ENCODE measurements at places on chromosomes 7 and 10.

- no peak for DNase-seq
Observed at GRCh38 chr10:127910464-127910770, 3.5 kb downstream of the PTPRE start.

- DNase-seq, result no peak
Observed at GRCh38 chr7:999149-999879, 16.3 kb downstream of the CYP2W1 start.

- DNase-seq, result no peak
Observed at GRCh38 chr7:83648464-83649241, at the start of gene SEMA3E. Gene SEMA3E, minus strand, starts transcription at chr7:83649139.

DNA sequence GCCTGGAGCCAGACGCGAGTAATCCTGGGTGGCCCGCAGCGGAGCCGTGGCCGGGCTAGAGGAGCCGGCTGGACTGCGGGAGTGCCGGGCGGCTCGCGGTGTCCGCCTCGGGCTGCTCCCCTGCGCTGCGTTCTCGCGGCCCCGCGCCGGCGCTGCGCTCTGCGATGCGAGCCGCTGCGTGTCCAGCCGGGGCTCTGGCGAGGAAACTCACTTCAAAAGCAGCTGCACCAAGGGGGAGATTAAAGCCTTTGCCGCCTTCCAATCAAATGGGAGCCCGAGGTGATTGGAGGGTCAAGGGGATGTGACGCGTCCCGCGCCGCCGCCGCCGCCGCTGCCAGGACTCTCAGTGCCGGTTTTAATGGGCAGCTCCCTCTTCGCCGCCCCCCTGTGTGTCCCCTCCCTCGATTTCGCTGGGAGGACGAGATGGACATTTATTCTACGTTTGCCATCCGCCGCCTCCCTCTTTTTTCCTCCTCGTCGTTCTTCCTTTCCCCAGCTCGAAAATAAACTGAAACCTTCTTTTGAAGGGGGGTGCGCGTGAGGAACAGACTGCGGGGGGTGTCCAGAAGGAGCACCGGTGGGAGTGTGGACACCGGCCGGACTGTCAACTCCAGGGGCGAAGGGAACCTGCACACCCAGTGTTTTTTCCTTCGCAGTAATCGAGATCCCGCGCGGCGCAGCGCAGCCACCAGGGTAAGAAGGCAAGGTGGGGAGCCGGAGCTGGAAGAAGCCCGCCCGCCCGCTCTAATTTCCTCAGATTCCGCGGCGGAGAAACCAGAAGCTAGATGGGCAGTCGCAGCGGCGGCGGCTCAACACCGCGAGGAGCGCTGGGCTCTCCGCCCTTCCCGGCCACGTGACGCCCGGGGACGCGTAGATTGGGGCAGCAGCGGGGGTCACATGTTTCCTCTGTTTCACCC lies at the start of gene ZNF503:
Gene ZNF503 (minus strand): TSS at position 196 of the 917 bp plus-strand sequence. CDS start 345 bp downstream, outside the sequence.
- DNase-seq, result peak; percentile 55

GRCh38 chr7:149334219-149334618 lies 72.2 kb downstream of the ZNF783 start:
- DNase-seq, result no peak

DNA sequence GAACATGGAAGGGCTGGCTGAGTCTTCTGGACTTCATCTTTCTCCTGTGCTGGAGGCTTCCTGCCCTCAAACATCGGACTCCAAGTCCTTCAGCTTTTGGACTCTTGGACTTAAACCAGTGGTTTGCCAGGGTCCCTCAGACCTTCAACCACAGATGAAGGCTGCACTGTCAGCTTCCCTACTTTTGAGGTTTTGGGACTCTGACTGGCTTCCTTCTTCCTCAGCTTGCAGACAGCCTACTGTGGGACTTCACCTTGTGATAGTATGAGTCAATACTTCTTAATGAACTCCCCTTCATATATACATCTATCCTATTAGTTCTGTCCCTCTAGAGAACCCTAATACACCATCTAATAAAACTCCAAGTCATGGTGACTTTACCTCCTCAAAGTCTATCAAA lies 4.0 kb upstream of the CLEC5A start:
- DNase-seq, result no peak

DNA sequence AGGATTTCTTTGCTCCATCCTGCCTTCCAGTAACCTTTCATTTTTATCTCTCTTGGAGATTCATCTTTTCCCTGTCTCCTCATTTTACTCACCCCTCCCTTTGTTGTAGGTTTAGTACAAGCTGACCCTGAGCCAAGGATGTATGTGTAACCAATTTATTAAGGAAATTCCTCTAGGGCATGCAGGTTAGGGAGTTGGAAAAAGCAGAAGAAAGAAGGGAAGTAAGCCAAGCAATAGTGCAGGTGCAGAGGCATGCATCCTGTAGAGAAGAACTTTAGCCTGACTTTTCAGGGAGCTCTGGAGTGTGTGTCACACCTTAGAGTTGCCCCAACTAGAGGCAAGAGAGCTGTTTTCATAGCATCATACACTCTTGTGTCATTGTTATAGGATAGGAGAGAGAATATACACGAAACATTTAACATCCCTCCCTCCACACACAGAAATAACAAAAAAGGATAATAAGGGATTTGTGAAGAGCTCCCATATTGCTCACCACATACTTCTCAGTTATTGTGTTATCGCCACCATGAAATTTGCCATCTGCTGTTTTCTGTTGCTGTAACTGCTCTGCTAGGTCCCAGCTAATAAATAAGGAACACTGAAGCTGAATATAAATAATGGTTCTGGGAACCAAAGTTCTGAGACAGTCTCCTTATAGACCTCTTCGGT lies 21.8 kb upstream of the SEMA3C start:
- no peak for DNase-seq

GRCh38 chr10:112985690-112986543 lies 35.9 kb downstream of the TCF7L2 start:
- no peak for DNase-seq

DNA sequence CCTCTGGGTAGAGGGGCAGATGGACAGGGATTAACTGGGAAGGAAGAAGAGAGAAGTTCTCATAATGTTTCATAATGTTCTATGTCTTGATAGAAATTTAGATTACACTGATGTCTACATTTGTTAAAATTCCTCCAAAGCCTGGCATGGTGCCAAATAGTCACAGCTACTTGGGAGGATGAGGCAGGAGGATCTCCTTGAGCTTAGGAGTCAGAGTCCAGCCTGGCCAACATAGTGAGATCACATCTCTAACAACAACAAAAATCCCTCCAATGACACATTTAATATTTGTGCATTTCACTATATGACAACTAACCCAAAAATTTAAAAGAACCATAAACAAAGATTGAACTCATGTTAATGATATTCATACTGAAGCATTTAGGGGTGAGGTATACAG lies 33.0 kb upstream of the PPP1R3C start:
- no peak for DNase-seq

- DNase-seq, result no peak
Observed at GRCh38 chr10:59694936-59695335, 14.7 kb downstream of the SLC16A9 start.

DNA sequence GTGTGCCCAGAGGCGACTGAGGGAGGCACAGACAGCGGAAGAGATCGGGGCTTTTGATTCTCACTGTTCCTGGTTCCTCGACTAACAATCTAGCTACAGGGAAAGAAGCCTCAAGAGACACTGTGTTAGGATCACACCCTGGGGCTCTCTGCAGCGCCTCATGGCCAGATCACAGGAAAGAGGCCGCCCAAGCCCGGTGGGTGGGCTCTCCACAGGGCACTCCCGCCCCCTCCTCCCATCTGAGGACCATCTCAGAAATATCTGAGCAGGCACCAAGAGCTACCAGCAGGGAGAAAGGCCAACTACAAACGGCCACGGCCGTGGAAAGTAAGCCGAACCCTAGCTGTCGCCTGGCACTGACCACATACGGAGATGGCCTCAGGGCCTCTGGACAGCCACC lies 224.2 kb downstream of the MLLT10 start:
- no peak for DNase-seq

DNA sequence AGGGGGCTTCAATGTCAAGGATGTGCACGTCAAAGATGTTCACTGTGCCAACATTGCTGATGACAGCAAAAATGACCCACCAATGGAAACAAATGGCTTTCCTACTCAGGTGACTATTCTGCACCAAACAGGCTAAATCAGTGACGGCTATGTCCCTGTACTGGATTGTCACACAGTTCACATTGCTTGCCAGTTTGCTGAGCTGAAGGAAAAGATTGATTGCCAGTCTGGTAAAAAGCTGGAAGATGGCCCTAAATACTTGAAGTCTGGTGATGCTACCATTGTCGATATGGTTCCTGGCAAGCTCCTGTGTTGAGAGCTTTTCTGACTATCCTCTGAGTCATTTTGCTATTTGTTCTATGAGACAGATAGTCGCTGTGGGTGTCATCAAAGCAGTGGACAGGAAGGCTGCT lies 202.2 kb upstream of the ETV1 start:
- DNase-seq, result no peak

GRCh38 chr10:107740962-107741690 lies 576.6 kb upstream of the SORCS1 start:
- no peak for DNase-seq

GRCh38 chr7:81753392-81753791 lies 16.5 kb downstream of the HGF start:
- DNase-seq, result no peak

DNA sequence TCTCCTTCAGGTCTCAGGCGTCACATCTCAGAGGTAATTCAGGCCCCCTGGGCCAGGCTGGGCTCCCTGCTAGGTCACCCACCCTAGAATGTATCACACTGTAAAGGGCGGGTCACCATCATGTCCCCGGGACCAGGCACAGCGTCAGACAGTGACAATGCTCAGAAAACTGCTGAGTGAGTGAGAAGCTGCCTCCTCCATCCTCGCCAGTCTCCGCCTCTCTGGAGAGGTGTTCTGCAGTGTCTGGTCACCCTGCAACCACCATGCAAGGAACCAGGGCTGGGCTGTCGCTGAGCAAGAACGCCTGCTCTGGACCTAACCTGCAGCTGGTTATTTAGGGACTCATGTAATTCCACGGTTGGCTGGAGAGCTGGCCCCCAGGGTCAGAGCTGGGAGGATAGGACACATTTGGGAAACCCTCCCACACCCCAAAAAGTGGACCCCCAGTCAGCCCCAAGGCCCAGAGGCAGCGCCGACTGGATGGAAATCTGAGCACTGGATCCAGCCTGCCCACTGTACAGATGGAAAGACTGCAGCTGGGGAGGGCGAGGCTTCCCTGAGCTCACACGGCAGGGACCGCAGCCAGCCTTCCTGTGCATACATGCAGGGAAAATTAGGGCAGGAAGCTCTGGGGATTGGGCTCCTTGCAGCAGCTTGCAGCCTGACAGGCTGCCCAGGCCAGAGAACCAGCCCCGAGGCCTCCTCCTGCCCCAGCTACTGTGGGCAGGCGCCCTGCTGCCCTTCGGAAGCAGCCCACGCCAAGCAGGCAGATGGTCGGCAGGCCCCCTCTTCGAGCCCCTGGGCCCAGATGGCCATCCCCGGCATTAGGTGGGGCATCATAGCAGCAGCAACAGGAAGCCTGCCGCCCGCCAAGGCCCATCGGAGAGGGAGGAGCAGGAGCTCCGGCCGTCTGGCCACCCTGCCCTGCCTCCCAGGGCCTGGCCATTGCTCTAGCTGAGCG lies 105.4 kb upstream of the ZMIZ1 start:
- no peak for DNase-seq

DNA sequence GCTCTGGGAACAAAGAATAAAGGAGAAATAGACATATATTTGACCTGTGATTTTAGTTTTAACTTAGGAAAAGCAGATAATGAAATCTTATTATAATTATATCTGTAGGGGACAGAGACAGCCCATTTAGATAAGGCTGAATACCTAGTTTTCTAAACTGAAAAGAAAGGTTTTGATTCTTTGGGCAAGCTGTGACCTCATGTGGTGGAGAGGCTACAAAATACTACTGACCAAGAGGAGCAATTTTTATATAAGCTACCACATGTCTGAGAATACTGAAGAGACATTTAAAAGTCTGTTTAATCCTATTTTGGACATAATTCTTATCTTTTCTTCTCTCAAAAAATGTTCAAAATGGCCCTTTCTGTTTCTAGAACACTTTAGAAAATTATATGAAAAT lies 271.0 kb downstream of the MTERF1 start:
- DNase-seq, result no peak

DNA sequence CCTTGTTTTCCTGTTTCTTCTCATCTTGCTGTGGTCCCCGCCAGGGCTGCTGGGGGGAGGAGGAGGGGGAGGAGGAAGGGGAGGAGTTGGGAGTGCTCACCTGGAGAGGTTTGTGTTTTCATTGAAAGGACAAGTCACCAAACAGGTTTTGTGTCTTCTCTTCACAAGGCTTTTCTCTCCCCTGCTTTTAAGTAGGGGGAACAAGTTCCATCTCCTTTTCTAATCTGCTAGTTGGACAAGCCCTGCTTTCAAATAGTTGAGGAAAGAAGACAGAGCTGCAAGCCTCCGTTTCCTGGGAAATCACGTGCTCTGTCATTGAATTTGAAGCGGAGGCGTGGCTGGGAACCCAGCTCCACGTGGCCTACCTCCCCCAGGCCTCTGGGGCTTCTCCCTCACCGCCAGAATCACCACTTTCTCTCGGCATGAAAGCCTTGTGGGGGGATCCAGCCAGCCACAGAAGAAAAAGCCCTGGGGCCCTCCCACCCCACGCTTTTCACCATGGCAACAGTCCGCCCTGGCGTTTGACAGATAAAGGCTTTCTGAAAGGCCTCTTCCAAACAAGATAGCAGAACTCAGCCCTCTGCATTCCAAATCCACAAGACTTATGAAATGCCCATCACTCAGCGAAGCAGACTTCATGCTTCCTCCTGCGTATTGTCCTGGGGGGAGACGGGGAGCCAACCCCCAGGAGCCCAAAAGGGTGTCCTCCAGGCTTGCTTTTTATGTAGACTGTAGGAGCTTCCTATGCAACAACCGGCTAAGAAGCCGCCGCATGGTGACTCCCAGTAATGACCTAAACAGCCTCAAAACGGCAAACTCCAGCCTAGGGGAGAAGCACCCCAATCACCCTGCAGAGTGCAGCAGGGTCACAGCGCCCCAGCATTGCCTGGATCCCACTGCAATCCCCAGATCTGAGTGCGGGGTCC lies 51.7 kb downstream of the PROSER2 start:
- peak; percentile 57 for DNase-seq

GRCh38 chr10:4058514-4059029 lies 273.6 kb upstream of the KLF6 start:
- DNase-seq, result no peak

DNA sequence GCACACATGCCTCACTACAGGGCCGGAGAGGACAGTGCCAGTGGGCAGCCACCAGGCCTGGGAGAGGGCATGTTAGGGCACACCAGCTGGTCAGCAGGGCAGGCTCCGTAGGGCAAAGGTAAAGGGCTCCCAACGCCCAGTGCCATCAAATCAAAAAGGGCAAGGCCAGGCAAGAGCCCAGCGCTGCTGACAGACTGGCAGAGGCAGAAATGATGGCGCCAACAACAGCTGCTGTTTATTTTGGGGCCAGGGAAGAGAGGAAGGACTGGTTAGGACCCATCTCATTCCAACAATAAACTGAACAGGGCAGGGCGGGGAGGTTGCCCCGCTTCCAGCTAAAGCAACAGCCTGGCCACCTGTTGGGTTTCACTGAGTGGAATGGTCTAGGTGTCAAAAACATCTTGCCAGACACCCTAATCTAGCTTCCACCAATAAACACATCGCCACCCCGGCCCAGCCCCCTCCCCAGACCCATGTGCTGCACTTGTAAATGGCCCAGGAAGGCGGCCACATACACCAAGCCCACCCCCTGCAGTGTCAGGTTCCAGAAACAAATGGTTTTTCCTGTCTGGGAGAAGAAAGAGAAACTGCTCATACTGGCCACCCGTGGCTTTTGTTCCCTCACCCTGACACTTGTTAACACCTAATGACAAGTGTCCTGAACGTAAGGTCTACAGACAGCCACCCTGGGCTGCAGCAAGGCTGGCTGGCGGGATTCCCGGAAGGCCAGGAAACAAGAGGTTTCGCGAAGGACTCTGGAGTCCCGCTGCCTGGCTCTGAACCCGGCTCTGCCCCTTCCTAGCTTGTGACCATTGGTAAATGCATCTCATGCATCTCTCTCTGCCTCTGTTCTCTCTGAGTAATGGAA lies 15.3 kb downstream of the SH3PXD2A start:
- DNase-seq, result no peak

- no peak for DNase-seq
Observed at GRCh38 chr7:30143748-30144251, 9.0 kb downstream of the MTURN start.

Data from stimulated activated CD4-positive, alpha-beta T cell treated with anti-CD3 and anti-CD28 coated beads, TNF-alpha, amount 100 ng/mL, for 24 hours (primary cell).